ENCODE measurements at places on chromosomes 4 and X.

DNA sequence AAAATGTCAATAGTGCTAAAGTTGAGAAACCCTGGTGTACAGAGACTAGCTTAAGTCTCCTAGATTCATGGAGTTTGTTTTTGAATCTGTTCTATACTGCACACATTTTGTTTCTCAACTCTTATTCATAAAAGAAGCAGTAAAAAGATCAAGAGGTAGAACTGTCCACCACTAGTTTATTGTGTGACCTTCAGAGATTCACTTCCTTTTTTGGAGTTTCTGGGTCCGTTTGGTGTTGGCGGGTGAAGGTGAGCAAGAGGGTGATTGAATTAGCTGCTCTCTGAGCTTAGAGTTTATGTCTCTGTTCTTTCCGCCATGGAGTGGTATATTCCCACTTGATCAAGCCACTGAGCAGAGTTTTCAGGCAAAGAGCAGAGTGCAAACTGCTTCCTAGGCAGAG is 21.4 kb upstream of the PLAC1 start:
- DNase-seq: no peak

DNA sequence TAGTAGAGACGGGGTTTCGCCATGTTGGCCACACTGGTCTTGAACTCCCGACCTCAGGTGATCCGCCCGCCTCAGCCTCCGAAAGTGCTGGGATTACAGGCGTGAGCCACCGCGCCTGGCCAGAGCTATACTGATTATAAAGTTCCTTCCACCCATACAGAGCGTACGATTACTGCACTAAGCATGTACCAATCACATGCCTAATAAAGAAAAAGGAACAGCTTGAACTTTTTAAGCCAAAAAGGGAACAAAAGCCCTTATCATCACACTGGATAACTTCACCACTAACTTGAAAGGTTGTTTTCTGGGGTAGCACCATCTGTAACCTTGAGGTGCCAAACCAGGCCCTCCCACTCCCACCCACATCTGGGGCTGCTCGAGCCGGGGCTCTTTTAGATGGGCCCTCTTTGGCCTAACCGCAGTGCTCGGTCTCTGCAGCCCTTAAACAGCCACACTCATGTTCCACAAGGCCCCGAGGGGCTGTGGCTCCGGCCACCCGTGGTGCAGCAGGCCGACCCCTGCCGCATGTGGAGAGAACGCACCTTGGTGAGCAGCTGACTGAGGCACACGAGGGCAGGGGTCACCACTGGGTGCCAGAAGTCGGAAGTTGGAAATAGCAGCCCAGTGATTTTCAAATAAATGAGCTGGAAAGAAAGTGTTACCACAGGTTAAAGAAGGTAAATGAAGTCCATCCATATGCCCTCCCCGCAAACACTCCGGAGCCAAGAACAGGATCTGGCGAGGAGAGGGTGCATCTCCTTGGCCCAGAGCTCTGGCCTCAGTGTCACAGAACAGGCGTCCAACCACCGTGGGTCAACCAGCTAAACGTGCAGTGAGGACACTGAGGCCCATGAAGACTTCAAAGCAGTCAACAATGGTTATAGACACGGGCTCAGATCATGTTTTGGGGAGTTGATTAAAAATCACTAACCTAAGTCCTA is 18.4 kb downstream of the NOP14 start:
- DNase-seq: no peak

DNA sequence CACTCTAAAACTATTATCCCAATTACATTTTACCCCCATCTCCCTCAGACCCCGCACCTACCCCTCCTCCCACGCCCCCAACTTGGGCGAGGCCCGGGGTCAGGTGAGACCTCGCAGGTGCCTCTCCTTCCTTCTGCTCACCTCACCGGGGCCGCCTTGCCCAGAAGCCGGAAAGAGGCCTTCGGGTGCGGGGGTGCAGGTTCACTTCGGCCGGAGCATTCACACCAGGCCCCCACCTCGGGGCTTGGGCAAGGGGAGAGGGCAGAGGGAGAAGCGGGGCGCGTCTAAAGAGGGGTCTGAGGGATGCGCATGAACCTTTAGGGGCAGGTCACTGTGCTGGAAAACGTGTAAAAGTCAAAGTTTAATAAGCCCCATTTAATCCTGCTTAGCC is 427 bp downstream of the ZNF182 start:
- no peak for DNase-seq

GRCh38 chr4:69321153-69321729 is 41.0 kb downstream of the UGT2B28 start:
- DNase-seq: no peak

Data from activated CD4-positive, alpha-beta T cell treated with anti-CD3 and anti-CD28 coated beads for 24 hours (primary cell).